ENCODE measurements at places on chromosomes 6 and 20.

DNA sequence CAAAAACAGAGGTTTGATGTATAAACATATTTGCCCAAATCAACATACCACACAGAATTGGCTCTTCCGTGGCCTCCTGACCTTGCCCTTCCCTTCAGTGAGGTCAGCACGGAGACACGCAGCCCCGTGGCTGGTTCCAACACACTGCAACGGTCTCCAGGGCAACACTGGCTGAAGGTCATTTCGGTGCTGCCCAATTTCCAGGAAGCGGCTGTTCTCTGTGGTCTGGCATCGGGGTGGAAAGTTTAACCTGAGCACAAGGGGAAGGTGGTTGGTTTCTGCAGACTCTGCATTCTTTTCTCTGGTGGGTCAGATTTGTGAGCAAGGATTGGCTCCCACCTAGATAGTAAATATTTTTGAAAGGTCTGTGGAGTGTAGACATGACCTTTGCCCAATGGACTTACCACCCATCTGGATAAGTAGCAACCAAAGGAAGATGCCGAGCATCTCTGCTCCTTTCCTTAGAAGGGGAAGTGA, 177.6 kb upstream of the PHACTR1 start:
- no peak for DNase-seq

DNA sequence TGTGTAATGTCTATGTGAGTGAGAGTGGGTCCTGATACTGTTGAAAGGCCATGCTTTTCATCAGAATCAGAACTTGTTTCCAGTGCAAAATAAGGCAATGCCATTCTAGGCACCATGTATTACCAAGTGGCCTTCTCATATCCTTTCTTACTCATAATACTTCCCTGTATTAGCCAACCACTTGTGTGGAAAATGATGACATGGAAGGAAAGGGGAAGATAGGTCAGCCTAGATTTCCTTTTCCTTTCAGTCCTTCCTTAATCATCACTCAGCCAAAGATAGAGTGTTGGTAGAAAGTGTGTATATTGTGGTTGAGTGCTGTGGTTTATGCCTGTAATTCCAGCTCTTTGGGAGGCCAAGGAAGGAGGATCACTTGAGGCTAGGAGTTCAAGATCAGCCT, 158.6 kb upstream of the PREP start:
- DNase-seq = no peak

DNA sequence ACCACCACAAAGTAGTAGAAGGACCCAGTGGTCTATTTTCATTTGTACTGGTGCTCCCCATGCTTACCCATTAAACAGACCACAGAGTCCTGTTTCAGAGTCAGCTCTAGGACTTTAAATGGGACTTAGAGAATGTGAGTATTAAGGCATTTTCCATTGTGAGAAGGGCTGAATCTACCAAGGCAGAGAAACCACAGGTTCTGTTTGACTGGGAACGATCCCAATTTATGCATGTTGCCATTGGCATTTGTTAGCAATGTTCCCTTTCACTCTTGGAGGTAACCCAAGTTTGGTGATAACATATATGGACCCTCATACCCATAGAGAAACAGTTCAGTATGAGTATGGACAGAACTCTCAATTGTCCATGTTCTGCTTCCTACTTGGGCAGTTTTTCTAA, 672.8 kb downstream of the KIF16B start:
- no peak for DNase-seq

DNA sequence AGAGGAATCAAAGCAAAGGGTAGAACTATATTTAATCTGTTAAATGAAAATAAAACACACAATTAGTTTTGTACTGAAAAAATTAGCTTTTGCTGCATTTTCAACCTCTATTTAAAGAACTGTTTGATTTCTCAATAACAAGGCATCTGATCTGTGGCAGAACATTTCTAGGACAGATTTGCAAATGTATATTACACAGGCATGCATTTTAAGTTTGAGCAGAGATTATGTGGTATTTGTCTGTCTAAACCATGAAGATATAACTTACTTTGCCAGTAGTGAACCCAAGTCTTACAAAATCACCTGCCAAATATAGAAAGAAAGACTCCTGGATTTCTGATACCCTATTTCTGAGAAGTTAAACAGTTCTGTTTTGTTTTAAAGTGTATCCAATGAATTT, 71.9 kb downstream of the TFAP2B start:
- no peak for DNase-seq

- no peak for DNase-seq
These were observed 18.4 kb downstream of the TENT5A start for GRCh38 chr6:81734081-81734480.

GRCh38 chr6:25056130-25056529, 120.4 kb upstream of the RIPOR2 start:
- DNase-seq = no peak
